ENCODE measurements at places on chromosomes 4 and X.

DNA sequence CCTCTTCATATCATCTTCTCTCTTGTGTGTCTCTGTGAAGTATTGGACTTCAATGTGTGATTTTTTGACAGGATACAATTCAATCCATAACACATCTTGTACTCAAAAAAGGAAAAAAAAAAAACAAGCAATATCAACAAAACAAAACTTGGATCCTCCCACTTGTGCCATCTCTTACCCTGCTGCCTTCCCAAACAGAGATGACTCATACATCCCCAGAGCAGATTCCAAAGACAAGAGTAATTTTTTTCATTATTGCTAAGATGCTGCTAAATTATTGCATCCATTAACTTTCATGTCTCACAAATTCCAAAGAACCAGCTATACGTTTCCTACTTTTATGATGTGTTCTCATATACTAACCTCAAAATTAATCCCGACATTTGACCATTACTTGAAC, 479.2 kb downstream of the GBA3 start:
- no peak for DNase-seq

DNA sequence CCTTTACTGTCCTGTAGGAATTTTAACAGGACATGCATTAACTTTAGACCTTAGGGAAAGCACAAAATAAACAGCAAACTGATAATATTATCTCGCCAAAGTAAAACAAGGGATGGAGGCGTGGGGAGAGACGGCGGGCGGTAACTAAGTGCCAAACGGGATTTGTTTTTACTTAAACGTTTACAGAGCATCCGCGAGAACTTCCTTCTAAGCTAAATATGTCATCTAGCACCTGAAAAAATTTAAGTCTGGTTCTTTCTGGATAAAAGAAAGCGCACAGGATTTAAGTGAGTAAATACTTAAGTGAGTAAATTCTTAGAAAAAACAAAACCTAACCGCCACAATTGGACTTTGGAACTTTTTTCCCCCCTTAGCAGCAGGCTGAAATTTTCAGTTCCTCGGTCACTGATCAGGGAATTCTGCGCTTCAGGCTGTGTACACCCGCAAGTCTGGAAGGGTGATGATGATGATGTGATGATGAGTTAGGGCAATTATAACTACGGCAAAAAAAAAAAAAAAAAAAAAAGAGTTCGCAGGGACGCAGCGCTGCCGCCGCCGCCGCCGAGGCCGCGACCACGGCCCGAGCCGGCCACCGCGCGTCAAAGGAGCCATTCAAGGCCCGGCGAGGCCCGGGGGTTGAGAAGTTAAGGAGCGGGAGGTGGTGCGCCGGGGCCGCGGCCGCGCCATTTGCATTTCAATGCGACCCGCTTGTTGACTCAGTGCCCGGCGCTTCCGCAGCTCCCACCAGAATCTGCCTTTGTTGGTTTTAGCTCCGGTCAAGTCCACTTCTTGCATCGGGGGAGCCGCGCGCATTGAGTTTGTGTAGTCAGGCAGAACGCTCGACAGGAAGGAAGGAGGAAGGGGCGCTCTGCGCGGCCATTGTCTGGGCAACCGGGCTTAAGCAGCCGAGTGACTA, 108.8 kb downstream of the SPRY1 start:
- peak; percentile 43 for DNase-seq

- no peak for DNase-seq
Observed at GRCh38 chrX:27915617-27916016, 65.6 kb downstream of the DCAF8L1 start.

DNA sequence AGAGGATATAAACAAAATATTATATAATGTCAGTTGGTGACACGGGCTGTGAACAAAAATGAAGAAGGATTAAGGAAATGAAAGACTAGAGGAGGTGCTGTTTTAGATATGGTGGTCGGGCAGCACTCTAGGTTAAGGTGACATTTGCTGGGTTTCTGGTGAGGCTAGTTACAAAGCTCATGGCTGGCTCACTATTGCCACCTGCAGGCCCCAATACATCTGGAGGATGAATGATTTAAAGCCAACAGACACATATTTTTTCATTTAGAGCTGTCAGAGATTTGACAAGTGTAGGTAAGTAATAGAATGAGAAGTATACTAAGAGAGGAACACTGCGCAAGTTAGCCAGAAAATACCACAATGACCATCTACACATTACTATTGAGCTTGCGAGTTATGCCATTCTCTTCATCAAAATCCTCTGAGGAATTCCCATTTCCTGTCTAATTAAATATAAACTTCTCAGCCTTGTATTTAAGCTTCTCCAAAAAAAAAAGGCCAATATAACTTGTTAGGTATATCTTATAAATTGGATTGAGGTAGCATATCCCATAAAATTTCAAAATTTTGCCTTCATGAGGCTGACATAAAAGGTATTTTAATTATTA, 6.4 kb upstream of the FGG start:
- DNase-seq: no peak

DNA sequence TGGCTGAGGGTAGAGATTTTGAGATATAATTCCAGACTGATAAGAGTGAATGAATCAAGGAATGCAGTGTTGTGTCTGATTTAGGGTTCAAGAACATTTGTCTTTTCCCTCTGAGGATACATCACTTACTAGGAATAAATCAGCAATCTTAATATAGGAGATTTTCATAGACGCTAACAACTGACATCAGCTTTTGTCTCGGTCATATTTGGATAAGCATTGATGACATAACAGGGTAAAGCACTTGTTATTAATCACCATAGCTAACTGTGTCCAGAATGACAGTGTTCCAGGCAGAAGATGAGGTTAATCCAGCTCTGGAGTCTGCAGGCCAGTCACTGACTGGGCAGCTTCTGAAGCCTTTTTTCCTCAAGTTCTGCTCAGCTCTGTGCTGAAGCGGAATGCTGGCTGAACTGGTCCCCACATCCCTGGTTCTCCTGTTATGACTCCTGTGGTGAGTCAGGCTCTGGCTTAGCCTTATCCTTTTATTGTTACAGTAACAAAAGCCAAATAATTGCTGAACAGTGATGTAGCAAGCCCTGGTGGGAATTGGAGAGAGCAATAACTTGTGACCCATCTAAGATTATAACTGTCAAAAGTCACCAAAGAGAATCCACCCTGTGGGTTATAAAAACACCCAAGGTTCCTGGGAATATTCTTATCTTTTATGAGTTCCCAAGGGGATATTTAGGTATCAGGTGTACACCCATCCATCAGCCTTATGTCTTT, 41.8 kb downstream of the FNIP2 start:
- no peak for DNase-seq

DNA sequence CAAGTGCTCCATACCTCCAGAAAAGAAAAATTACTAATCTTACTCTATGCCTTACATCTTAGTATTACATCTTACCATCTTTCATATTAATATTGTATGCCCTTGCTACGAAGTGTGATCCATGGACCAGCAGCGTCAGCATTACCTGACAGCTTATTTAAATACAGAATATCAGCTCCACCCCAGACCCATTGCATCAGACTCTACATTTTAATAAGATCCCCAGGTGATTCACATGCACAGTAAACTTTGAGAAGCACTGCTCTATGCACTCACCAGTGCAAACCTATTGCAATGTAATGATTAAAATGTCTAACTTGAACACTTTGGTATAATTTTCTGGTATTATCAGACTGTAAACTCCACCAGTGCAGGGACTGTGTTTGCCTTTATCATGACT, 14.1 kb upstream of the SH3D19 start:
- no peak for DNase-seq

- DNase-seq: no peak
Observed at GRCh38 chr4:105831189-105831588, 64.1 kb upstream of the NPNT start.

- DNase-seq: no peak
Observed at GRCh38 chr4:102055805-102056204, 265.3 kb downstream of the BANK1 start.

GRCh38 chr4:104425948-104426347, 68.7 kb downstream of the CXXC4 start:
- no peak for DNase-seq
